ENCODE measurements at places on chromosomes 2 and 18. TPM values are rescaled to one million over a fixed set of nuclear protein-coding genes. Genes with fewer than 3 reads are reported as not detected.

DLGAP1 gene
- 9.1 TPM for total RNA-seq

SLC5A7 gene
- total RNA-seq, result not detected

TMEM37 gene
- 1.6 TPM for total RNA-seq

RBM44 gene
- total RNA-seq, result 0.51 TPM

RPRM gene
- total RNA-seq, result not detected

GATA6 gene
- 20.7 TPM for total RNA-seq

MORN2 gene
- total RNA-seq, result 8.1 TPM

IL1F10 gene
- total RNA-seq, result not detected

PAX8 gene
- total RNA-seq, result 118 TPM

C2orf66 gene
- total RNA-seq, result not detected

ST8SIA3 gene
- not detected for total RNA-seq

FAM136A gene
- 32.6 TPM for total RNA-seq

ALPP gene
- total RNA-seq, result not detected

NCKAP5 gene
- 0.98 TPM for total RNA-seq

SETBP1 gene
- total RNA-seq, result 0.98 TPM

CELF4 gene
- not detected for total RNA-seq

PROKR1 gene
- total RNA-seq, result not detected

THAP4 gene
- total RNA-seq, result 65.4 TPM

ITGB6 gene
- 2.6 TPM for total RNA-seq

CCDC150 gene
- 1.5 TPM for total RNA-seq

EIF5B gene
- 15.0 TPM for total RNA-seq

VAPA gene
- 87.1 TPM for total RNA-seq

ALLC gene
- not detected for total RNA-seq

HOXD3 gene
- total RNA-seq, result 2.6 TPM

TCF4 gene
- total RNA-seq, result 14.2 TPM

AFTPH gene
- total RNA-seq, result 9.0 TPM

RMND5A gene
- total RNA-seq, result 11.9 TPM

LRRC30 gene
- not detected for total RNA-seq

SCYGR4 gene
- not detected for total RNA-seq

PGAP1 gene
- total RNA-seq, result 3.1 TPM

MAP3K19 gene
- not detected for total RNA-seq

TWSG1 gene
- 41.1 TPM for total RNA-seq

DNAJC5G gene
- not detected for total RNA-seq

TUBA4B gene
- not detected for total RNA-seq
